Stimulated activated CD8-positive, alpha-beta memory T cell treated with anti-CD3 and anti-CD28 coated beads, Interleukin-4, amount 100 ng/mL, for 48 hours (primary cell): ENCODE measurements at places on chromosomes 1 and 21.

GRCh38 chr1:151435174-151435573 is 24.1 kb downstream of the POGZ start:
- no peak for DNase-seq

GRCh38 chr1:203323587-203323986 is 18.3 kb downstream of the BTG2 start:
- DNase-seq: no peak

DNA sequence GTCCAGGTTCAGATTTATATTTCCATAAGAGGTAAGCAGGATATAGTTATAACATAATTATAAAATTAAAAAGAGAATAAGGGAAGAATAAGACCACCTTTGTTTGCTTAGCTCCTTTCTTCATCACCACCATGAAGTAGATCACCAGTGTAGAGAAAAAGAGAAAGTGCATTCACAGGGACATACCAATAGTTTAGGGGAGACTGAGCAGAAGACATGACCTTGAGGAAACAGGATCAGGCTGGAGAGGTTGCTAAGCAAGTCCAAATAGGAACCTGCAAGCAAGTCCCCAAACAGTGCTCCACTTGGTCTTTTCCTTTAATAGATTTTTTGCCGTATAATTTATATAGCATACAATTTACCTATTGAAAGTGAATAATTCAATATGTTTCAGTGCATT is 63.0 kb downstream of the KCNT2 start:
- DNase-seq: no peak

- no peak for DNase-seq
Observed at GRCh38 chr1:171257607-171258076, 9.3 kb downstream of the FMO1 start.

- no peak for DNase-seq
Observed at GRCh38 chr1:172145231-172145651, 275.2 kb upstream of the C1orf105 start.

GRCh38 chr1:67760030-67760821 is 73.0 kb downstream of the GNG12 start:
- DNase-seq: peak; percentile 74

DNA sequence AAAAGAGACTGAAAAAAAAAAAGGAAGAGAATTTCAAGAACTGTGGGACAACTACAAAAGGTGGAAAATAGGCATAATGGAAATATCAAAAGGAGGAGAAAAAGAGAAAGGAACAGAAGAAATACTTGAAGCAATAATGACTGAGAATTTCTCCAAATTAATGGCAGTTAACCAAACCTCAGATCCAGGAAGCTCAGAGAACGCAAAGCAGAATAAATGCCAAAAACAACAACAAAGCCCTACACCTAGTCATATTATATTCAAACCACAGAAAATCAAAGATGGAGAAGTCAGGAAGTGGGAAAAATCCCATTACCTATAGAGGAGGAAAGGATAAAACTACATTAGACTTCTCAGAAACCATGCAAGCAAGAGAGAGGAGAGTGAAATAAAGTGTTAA is 20.7 kb upstream of the AHCYL1 start:
- DNase-seq: no peak

- no peak for DNase-seq
Observed at GRCh38 chr1:66367369-66367768, 166.6 kb upstream of the SGIP1 start.

- no peak for DNase-seq
Observed at GRCh38 chr1:115219927-115220326, 118.1 kb downstream of the NGF start.

GRCh38 chr1:247401310-247402119 is 14.5 kb upstream of the NLRP3 start:
- no peak for DNase-seq

- no peak for DNase-seq
Observed at GRCh38 chr1:37360011-37360410, 114.4 kb upstream of the ZC3H12A start.

DNA sequence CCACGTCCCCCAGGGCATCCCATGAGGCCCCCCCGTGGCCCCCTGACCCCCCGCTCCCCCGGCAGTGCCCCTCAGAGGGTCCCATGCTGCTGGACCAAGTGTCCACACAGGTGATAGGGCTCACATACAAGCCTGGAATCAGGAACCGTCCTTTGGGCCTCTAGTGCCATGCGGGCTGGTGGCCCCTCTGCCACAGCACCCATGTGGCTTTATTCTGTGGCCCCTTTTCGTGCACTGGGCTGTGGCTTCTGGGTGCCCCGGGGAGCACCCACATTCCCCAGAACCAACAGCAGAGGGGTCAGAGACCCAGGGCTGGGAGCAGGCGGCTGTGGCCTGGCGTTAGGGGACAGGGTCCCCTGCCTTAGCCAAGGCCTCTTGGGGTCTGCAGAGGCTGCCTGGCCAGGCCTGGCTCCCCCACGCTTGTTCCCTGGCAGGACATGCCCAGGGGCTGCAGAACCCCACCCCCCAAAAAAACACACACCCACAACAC is 31.7 kb downstream of the SLC19A1 start:
- DNase-seq: no peak

DNA sequence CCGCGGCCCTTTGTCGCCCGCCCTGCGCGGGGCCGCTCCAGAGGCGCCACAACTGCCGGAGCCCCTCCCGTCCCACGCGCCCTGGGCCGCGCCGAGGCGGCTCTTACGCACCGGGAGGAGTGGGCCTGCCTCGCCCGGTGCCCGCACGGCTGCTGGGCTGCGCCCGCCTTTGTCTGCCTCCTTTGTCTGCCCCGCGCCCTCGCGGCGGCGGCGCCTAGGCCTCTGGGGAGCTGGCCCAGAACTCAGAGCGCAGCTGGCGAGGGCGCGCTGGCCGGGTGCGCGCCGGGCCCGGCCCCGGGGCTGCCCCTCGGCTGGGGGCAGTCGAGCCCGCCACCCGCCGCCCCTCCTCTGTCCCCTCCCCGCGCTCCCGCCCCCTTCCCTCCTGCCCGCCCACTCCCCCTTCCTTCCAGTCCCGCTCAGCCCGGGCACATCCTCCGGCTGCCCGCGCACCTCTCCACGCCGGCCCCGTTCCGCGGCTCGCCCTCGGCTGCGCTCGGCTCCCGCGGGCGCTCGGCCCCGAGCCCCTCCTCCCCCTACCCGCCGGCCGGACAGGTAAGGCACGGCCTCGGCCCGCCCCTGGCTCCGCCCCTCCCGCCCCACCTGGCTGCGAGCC is at the start of gene DRAXIN:
Gene DRAXIN (plus strand): TSS at position 409 of the 613 bp plus-strand sequence. CDS start 14,549 bp downstream, outside the sequence.
- DNase-seq: no peak

DNA sequence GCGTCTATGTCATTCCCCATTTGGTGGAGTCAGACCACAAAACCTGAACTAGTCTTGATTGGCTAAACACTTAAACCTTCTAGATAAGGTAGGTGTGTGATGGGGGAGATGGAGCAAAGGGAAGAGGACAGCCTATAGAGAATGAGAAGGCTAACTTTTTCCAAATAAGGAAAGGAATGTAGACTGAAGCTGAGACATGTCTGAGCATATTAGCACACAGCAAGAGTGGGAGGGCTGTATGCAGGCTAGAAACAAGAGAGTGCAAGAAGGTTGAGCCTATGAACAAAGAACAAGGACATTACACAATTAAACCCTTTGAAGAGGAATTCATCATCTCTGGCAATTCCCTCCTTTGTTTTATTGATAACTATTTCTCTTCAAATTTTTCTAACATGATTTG is 89.2 kb upstream of the OLFM3 start:
- no peak for DNase-seq

- DNase-seq: no peak
Observed at GRCh38 chr1:30505853-30506252, 217.5 kb downstream of the MATN1 start.

GRCh38 chr1:168742994-168743650 is 14.1 kb upstream of the DPT start:
- DNase-seq: no peak

- DNase-seq: no peak
Observed at GRCh38 chr21:37484535-37485474, 118.2 kb downstream of the DYRK1A start.

DNA sequence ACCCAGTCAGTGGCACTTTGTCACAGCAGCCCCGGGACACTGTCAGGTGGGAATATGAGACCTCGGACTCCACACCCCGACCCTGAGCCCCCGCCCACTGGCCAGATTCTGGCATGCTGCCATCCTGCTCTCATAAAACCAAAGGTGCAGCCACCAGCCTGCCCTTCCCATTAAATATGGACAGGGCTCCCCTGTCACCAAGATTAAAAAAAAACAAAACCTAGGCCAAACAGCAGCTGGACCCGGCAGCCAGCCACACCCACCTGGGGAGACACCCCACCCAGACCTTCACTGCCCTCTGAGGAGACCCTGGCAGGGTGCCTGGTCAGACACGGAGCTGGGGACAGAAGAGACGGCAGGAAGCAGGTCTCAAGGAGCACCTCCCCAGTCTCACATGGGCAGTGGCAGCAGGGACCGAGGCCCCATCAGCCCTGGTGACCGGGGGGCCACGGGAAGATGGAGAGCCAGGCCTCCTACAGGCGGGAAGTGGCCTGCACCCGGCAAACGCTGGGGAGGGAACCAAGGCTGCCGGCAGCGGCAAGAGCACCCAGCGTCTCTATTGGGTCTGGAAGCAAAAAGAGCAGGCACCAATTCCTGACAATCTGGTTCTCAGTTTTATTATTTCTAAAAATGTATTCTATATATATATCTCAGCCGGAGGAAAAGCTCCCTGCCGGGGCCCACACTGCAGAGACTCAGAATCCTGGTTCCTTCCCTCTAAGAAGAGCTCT is 61.9 kb downstream of the ACOT7 start:
- no peak for DNase-seq

DNA sequence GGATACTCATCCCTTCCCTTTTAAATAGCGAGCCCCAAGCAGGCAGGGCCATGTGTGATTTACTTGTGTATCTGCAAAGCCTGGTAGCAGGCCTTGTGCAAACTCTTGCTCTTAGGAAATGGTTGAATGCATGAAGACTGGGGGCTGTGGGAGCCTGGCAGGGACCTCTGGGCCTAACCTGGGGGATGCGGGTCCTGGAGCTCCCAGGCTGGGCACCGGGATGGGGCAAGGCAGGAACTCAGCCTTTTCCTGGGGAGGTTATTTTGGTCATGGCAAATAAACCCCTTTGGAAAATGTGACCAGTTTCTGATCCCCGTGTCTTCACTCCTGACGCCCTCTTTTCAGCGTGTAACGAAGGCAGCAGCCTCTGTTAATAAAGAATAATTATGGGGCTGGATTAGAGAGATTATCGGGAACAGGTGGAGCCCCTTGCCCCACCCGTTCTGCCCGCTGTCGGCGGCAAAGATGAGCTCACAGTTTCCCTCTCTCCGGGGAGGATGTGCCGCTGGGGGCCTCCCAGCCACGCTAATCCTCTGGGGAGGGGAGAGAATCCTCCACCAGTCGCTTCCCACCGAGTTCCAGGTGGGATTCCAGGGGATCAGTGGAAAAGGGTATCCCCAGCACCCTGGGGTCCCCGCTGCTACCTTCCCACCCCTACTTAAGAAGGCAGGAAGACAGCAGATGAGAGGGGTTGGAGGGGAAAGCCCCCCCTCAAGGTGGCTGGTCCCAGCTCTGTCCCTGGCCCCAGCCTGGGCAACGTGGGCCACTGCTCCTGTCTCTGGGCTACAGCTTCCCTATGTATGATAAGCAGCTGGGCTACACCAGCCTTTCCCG is 69.7 kb upstream of the WNT4 start:
- DNase-seq: no peak

- no peak for DNase-seq
Observed at GRCh38 chr1:62407398-62408009, 29.3 kb upstream of the USP1 start.

- no peak for DNase-seq
Observed at GRCh38 chr1:237709355-237709754, 181.4 kb downstream of the ZP4 start.

GRCh38 chr21:45737485-45738166 is 94.1 kb downstream of the PCBP3 start:
- DNase-seq: no peak

DNA sequence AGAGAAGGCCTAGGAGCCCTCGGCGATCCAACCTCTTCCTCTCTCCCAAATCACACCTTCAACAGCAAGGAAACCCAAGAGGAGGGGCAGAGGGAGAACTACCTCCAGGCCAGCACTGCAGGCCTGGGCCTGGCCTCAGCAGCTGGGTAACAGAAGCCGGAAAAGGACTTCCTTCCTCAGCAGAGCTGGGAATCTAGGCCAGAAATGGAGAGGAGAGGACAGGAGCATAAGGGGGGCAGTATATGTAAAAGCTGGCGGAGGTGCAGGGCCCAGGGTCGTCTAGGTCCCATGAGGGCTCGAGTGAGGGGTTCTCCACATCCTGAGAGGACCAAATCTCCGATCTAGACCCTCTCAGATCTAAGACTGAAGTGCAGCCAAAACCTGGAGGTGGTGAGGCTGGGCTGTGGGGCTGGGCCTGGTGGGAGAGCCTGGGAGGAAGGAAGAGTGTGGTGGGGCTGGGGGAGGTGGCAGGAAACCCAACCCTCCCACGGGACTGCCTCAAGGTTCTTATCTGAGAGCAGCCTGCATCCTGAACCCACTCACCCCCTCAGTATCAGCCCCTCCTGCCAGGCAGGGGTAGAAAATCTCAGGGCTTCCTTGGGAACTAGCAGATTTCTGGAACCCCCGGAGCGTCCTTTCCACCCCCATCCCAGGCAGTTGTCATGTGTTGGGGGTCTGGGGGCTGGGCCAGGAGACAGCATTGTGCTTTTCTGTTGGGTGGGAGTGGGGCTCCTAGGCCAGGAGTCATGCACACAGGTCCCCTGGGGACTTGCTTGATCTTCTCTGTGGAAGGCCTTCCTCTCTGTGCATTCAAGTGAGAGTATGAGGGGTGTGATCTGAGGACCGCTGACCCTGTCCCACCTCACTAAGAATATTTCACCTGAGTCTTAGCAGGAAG is 33.0 kb downstream of the PIK3C2B start:
- no peak for DNase-seq
